Esophagus muscularis mucosa (tissue), 4 donors: ENCODE measurements at places on chromosomes 6 and 20. TPM values are rescaled to one million over a fixed set of nuclear protein-coding genes. Genes with fewer than 3 reads are reported as not detected.

Gene PPIL6
- 9.2 TPM for total RNA-seq

DNA sequence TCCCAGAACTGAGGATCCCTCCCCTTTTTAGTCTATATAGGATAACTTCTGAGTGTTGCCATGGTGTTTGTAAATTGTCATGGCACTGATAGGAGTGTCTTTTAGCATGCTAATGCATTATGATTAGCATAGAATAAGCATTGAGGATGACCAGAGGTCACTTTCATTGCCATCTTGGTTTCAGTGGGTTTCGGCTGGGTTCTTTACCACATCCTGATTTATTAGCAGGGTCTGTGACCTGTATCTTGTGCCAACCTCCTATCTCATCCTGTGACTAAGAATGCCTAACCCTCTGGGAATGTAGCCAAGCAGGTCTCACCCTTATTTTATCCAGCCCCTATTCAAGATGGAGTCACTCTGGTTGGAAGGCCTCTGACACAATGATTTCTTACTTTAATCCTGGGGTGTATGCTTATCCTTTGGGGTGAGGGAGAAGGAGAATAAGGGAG lies 19.6 kb downstream of the WFDC2 start:
- no peaks in the 10 kb centered on the region for H3K36me3 ChIP-seq
- H3K27ac ChIP-seq = no peak overlapping the region
- no peak overlapping the region for H3K4me3 ChIP-seq

- DNase-seq = no peak
- H3K4me1 ChIP-seq = peaks cover 14% of the 10 kb centered on the region
- H3K27me3 ChIP-seq = no peaks in the 10 kb centered on the region
- no peak overlapping the region for H3K4me3 ChIP-seq
- peaks cover 57% of the 10 kb centered on the region for H3K36me3 ChIP-seq
Observed at GRCh38 chr20:62887152-62887859, 25.7 kb upstream of the TCFL5 start.

- H3K27me3 ChIP-seq = no peaks in the 10 kb centered on the region
- no peak overlapping the region for H3K4me3 ChIP-seq
- peaks cover 46% of the 10 kb centered on the region for H3K4me1 ChIP-seq
- no peak for DNase-seq
Observed at GRCh38 chr6:158039178-158039557, 57.5 kb downstream of the SYNJ2 start.

GRCh38 chr20:61521687-61522420 lies 269.8 kb downstream of the CDH4 start:
- no peaks in the 10 kb centered on the region for H3K27me3 ChIP-seq
- no peak overlapping the region for H3K4me3 ChIP-seq
- no peaks in the 10 kb centered on the region for H3K4me1 ChIP-seq
- no peak overlapping the region for H3K27ac ChIP-seq

- DNase-seq = no peak
- no peaks in the 10 kb centered on the region for H3K27me3 ChIP-seq
- peaks cover 13% of the 10 kb centered on the region for H3K4me1 ChIP-seq
Observed at GRCh38 chr6:53680489-53680888, 14.9 kb upstream of the KLHL31 start.

GRCh38 chr20:57871237-57871632 lies 161.4 kb upstream of the PMEPA1 start:
- H3K36me3 ChIP-seq = no peaks in the 10 kb centered on the region
- H3K27me3 ChIP-seq = no peaks in the 10 kb centered on the region
- DNase-seq = peak; percentile 74
- H3K4me1 ChIP-seq = no peaks in the 10 kb centered on the region
- H3K27ac ChIP-seq = no peak overlapping the region
